ENCODE measurements at places on chromosomes 3 and 15.

- no peaks in the 10 kb centered on the region for H3K4me1 ChIP-seq
- no peak overlapping the region for H3K27ac ChIP-seq
- peaks cover 3% of the 10 kb centered on the region for H3K27me3 ChIP-seq
- DNase-seq: no peak
- H3K4me3 ChIP-seq: no peak overlapping the region
Measured at GRCh38 chr15:53833134-53833624, 73.7 kb upstream of the WDR72 start.

DNA sequence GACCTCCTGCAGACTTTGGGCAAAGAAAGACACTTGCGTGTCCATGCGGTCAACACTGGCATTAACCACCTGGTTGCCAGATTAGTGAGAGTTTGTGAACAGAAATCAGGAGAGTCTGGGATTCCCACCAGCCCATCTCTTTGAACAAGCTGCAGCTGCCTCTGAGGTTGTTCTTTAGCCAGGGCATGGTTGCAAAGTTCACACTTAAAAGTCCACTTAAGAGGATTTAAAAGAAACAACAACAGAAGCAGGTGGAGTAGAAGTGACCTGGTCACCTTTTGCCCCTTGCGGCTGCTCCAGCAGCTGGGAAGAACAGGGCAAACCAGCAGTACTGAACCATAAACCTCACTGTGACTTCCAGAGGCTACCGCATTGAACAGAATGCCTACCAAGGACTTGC, 97.3 kb downstream of the FOXB1 start:
- no peak for DNase-seq
- H3K4me1 ChIP-seq: no peaks in the 10 kb centered on the region
- H3K27ac ChIP-seq: no peak overlapping the region

GRCh38 chr3:57030721-57031120, 29.7 kb upstream of the SPATA12 start:
- no peak overlapping the region for H3K4me3 ChIP-seq
- H3K27me3 ChIP-seq: no peaks in the 10 kb centered on the region
- no peaks in the 10 kb centered on the region for H3K4me1 ChIP-seq

GRCh38 chr3:50474717-50475116, 28.7 kb downstream of the CACNA2D2 start:
- H3K27ac ChIP-seq: no peak overlapping the region
- H3K4me1 ChIP-seq: no peaks in the 10 kb centered on the region
- H3K36me3 ChIP-seq: no peaks in the 10 kb centered on the region
- H3K27me3 ChIP-seq: no peaks in the 10 kb centered on the region

DNA sequence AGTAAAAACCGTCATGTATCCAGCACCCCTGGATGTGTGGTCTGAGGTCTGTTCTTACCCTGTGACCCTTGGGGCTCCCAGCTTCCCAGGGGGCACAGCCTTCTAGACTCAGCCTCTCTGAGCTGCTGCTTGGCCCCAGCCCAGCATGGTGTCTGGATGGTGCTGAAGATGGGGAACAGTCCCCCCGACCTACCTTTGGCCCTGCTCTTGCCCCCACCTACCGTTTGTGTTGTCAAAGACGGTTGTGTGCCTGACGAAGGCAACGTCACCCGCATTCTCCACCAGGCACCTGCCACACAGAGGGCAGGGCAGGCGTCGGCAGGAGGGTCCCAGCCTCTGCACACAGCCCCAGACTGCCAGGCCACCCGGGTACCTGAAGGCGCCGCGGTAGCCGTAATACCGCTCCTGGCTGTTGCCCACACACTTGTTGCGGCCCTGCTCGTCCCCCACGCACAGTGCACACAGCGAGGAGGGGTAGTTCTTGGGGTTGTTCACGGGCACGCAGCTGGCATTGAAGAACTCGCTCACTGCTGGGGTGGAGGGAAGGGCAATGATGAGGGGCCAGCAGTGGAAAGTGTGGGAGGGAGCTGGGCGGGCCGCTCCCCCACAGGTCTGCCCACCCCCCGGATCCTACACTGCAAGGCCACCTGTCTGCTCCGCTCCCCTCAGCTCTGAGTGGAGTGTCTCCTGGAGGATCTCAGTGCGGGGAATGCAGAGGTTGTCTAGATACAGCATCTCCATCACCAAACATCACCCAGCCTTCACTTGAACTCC, 21.0 kb downstream of the MELTF start:
- H3K27ac ChIP-seq: no peak overlapping the region
- no peaks in the 10 kb centered on the region for H3K36me3 ChIP-seq
- H3K4me1 ChIP-seq: peaks cover 5% of the 10 kb centered on the region
- no peak overlapping the region for H3K4me3 ChIP-seq

GRCh38 chr3:124986192-124987143, 51.9 kb upstream of the MUC13 start:
- no peak overlapping the region for H3K27ac ChIP-seq
- no peaks in the 10 kb centered on the region for H3K27me3 ChIP-seq
- H3K4me1 ChIP-seq: no peaks in the 10 kb centered on the region
- peaks cover 13% of the 10 kb centered on the region for H3K36me3 ChIP-seq
- no peak for DNase-seq
- no peak overlapping the region for H3K4me3 ChIP-seq

- H3K27me3 ChIP-seq: no peaks in the 10 kb centered on the region
- H3K4me1 ChIP-seq: no peaks in the 10 kb centered on the region
Measured at GRCh38 chr3:194756460-194756779, 70.7 kb downstream of the FAM43A start.

DNA sequence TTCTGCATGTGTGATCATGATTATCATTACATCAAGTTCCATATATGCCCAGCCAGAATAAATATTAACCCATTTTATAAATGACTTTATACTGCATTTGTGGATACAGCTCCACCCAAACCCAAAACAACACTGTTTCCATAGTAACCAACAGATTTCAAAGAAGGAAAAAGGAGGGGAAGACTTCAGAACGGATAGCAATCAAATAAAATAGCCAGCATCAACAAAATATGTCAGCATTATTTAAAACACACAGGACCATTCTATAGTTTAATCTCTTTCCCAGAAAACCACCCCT, 114.4 kb downstream of the FOXP1 start:
- H3K36me3 ChIP-seq: peaks cover 22% of the 10 kb centered on the region
- H3K27ac ChIP-seq: no peak overlapping the region
- H3K4me1 ChIP-seq: peaks cover 76% of the 10 kb centered on the region
- no peak overlapping the region for H3K4me3 ChIP-seq
- DNase-seq: no peak
- no peaks in the 10 kb centered on the region for H3K27me3 ChIP-seq

DNA sequence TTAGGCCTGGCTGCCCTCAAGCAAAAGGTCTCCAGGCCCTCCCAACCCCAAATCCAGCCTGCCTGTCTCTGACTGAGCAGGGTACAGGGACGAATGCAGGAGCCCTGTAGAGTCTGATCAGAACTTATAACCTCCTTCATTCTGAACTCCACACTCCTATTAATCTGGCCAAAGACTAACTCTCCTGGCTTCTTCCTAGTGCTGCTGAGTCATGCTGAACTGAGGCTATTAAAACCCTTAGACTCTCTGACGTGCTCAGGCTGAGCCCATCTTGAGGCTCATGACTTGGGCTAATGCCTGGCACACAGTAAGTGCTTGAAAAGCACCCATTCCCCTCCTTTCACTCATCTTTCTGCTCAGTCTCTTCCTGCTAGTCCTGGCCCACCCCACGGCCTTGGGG, 81.9 kb downstream of the NUP210 start:
- no peak for DNase-seq
- no peak overlapping the region for H3K4me3 ChIP-seq
- no peaks in the 10 kb centered on the region for H3K27me3 ChIP-seq
- H3K4me1 ChIP-seq: no peaks in the 10 kb centered on the region
- H3K36me3 ChIP-seq: peaks cover 41% of the 10 kb centered on the region

DNA sequence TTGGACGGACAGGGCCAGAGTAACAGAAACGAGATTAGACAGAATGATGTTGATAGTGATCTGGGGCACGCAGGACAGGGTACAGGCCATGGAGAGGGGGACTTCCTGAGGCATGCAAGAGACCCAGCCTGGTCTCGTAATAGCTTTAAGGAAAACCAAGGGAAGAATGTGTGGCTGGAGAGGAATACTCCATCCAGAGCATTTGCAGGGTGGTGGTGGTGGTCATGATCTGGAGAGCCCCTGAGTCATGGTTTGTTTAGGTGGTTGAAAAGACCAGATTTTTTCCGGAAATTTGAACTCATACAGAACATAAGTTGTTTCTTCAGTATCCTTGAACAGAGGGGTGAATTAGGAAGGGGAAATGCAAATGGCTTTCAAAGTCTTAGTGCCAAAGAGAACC, 138.5 kb downstream of the DUT start:
- no peak overlapping the region for H3K4me3 ChIP-seq
- no peaks in the 10 kb centered on the region for H3K4me1 ChIP-seq
- DNase-seq: no peak
- H3K36me3 ChIP-seq: no peaks in the 10 kb centered on the region

DNA sequence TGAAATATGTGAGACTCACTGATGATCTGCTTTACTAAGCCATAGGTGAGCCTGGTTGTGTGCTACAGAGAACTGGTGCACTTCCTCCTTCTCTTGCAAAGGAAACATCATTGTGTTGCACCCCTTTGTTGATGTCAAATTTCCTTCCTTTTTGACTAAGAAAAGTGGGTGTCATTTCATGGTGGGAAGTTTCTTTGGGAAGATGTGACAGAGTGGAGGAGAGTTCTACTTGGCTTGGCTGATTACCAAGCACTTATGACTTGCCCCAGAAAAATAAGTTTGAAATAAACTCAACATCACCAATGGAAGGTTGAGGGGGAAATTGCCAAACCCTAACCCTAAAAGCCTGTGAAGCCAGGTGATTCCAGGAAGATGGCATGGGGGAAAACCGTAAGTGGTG, 53.5 kb upstream of the KIF23 start:
- H3K27me3 ChIP-seq: no peaks in the 10 kb centered on the region
- no peak for DNase-seq
- H3K27ac ChIP-seq: no peak overlapping the region
- H3K4me1 ChIP-seq: no peaks in the 10 kb centered on the region

DNA sequence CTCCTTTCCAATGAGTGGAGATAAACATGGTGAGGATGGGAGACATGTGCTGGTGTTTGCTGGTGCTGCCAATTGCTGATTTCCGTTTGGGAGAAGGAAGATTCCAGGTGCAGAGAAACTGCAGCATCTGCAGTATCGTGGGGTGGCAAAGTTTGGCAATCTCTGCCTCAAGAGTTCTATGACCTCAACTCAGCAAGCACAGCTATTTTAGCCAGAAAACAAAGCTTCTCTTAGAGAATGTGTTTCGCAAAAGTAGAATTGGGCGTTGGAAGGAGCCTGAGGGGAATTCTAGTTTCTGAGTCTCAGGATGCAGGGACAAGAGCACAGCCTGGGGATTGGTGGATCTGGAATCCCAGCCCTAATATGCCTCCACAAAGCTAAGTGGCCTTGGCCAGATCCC, 18.2 kb upstream of the SHC4 start:
- no peaks in the 10 kb centered on the region for H3K36me3 ChIP-seq
- no peak overlapping the region for H3K27ac ChIP-seq
- no peaks in the 10 kb centered on the region for H3K4me1 ChIP-seq
- DNase-seq: no peak

DNA sequence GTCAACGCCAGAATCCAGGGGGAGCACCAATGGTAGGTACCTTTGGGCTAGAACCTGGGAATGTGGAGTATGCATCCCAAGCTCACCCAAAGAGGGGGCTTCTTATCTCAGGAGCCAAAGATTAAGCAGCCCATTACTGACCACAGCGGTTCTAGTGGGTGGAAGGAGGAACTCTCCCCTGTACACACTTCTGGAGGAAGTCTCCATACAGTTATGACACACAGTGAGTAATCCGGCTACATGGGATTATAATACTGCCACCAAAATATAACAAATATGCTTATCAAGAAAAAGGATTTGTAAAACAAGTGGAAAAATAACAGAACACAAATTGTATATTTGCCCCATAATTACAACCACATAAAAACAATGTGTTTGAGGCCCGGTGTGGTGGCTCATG, 8.4 kb downstream of the MYO1E start:
- H3K27ac ChIP-seq: no peak overlapping the region
- H3K4me3 ChIP-seq: no peak overlapping the region
- no peak for DNase-seq
- H3K4me1 ChIP-seq: no peaks in the 10 kb centered on the region

DNA sequence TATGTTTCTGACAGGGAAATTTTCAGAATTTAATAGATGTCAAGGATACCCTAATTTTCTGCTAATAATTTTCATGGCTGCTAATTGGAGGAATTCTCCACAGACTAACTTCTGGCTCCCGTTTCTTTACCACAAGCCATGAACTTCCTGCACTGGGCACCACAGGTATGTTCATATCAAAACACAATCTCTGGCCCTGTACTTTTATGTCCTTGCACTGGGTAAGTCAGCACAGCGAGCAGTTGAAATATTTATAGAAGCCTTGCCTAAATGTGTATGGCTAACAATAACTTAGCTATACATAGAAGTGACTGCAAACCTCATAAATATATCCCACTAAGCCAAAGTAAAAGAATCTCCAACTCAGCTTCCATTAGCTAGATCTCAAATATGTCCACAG, 246.9 kb downstream of the ZIC1 start:
- DNase-seq: no peak
- no peak overlapping the region for H3K27ac ChIP-seq
- H3K4me3 ChIP-seq: no peak overlapping the region
- no peaks in the 10 kb centered on the region for H3K27me3 ChIP-seq

GRCh38 chr15:68204776-68205557, at the start of gene CALML4:
CALML4 (minus strand) TSS chr15:68205332; CDS start chr15:68205247, 85 bp downstream.
- no peak within 1 kb of the TSS for H3K4me3 ChIP-seq
- H3K27ac ChIP-seq: no peak within 1 kb of the TSS
- no peak for DNase-seq
- peaks cover 14% of the 10 kb centered on the region for H3K36me3 ChIP-seq
- no peaks in the 10 kb centered on the region for H3K27me3 ChIP-seq

DNA sequence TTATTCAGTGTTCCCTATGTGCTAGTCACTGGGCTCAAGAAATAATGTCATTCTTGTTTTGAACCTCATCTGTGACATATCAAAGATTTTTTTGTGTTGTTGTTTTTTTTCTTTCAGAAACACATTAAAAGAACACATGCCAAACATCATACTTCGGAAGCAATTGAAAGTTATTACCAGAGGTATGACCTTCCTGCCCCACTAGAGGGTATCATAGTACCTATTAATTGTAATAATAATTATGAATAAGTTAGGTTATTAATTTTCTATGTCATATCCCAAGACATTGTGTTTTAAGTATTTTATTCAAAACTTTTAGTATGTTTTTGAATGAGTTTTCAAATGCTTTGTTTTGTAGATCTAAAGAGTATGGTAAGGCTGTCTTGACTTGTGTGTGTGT, 65.7 kb downstream of the CDIN1 start:
- H3K4me1 ChIP-seq: no peaks in the 10 kb centered on the region
- H3K4me3 ChIP-seq: no peak overlapping the region
- no peaks in the 10 kb centered on the region for H3K27me3 ChIP-seq
- peaks cover 3% of the 10 kb centered on the region for H3K36me3 ChIP-seq

- no peaks in the 10 kb centered on the region for H3K4me1 ChIP-seq
- no peak for DNase-seq
- H3K4me3 ChIP-seq: no peak overlapping the region
- no peaks in the 10 kb centered on the region for H3K27me3 ChIP-seq
- no peak overlapping the region for H3K27ac ChIP-seq
- H3K36me3 ChIP-seq: no peaks in the 10 kb centered on the region
Measured at GRCh38 chr3:104101736-104102135, 1265.0 kb upstream of the ALCAM start.
